Type B pancreatic cell (in vitro differentiated cells): ENCODE measurements at places on chromosomes 5 and 9. TPM values are rescaled to one million over a fixed set of nuclear protein-coding genes. Genes with fewer than 3 reads are reported as not detected.

- DNase-seq, result no peak
These were observed 43.3 kb upstream of the NCS1 start for GRCh38 chr9:130128733-130129431.

DNA sequence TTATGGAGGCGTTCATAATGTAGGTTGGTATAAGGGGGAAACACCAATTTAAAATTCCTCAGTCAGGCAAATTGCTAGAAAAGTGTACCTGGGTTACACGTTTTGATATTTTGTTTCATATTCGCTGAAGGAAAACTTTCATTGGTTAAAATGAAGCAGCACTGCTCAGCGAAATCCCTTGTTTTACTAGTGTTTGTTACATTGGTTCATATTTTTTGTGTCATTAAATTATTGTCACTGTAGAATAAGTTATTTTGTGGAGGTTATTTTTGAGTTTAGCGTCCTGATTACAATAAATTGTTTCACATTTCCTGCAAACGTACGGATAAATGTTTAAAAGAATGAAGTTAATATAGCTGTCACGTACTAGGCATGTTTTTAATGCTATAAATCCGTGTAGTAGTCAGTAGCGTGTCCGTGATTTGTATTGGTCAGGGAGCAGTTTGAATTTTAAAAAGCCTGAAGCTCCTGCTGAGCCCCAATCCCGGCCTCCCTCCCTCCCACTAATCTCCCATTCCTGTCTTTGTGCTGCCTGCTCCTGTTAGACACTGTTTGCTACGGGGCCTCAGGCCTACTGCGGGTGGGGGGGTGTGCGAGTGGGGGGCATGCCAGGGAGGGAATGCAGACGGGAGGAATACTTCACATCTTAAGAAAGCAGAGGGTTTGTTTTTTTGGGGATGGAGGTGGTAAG is 2.0 kb downstream of the NIPBL start:
- DNase-seq, result no peak

- no peak for DNase-seq
These were observed 947.8 kb downstream of the NR2F1-AS1 start for GRCh38 chr5:92633176-92633575.

DNA sequence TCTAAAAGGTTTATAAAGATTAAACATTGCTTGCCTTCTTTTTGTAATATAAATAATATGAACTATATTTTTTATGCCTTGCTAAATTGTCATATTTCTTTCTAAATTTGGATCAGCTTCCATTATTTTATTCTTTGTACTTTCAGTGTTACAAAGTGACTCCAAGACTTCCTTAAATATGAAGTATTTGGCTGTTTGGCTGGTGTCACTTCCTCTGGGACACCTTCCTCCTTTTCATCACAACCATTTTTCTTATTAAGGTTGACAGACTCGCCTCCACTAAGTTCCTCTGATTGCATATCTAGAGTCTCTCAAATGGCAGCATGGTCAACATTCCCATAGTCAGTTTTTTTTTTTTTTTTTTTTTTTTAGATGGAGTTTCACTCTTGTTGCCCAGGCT is 73.8 kb upstream of the SLC1A1 start:
- no peak for DNase-seq

DNA sequence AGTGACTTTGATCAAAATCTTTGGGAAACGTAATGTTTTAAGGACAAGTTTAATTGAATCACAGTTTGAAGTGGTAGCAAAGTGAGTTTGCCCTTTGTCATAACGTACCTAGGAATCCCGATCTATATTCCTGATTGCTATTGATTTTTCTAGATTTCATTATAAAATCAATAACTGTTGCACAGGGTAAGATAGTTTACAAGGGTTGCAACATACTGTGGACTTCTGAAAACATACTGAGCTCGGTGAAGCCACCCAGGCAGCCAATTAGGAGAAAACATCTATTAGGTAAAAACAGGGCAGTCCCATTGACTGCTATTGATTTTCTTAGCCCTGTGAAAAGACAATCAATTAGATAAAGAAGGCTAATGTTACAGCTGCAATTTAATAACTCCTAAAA is 659.9 kb downstream of the ISL1 start:
- DNase-seq, result no peak

GRCh38 chr5:59693492-59694309 is 199.8 kb downstream of the PDE4D start:
- no peak for DNase-seq

DNA sequence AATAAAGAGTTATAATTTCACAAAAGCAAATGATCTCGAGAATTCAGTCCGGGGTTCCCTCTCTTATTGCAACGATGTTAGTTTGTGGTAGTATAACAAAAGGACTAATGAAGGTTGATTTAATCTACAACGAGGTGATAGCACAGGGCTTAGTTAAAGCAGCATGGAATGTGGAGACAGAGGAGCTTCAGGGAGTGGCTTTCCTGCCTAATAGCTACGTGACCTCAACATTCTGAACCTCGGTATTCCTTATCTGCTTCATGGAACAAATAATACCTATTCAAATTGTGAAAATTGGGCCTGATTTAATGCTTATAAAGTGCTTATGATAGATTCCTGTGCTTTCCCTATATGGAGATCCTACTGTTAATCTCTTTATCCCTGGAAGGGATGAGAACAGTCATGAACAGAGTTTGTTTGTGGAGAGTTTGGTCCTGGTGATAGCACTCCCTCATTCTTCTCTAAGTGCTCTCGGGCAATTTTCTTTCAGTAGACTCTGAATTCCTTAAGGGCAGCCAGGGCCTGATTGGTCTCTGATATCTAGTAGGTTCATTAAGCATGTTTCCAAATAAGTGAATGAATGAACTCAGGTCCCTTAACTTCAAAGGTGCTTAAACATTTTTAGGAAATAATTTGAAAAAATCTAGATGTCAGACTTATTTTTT is 104.1 kb upstream of the TUT7 start:
- DNase-seq, result no peak

DNA sequence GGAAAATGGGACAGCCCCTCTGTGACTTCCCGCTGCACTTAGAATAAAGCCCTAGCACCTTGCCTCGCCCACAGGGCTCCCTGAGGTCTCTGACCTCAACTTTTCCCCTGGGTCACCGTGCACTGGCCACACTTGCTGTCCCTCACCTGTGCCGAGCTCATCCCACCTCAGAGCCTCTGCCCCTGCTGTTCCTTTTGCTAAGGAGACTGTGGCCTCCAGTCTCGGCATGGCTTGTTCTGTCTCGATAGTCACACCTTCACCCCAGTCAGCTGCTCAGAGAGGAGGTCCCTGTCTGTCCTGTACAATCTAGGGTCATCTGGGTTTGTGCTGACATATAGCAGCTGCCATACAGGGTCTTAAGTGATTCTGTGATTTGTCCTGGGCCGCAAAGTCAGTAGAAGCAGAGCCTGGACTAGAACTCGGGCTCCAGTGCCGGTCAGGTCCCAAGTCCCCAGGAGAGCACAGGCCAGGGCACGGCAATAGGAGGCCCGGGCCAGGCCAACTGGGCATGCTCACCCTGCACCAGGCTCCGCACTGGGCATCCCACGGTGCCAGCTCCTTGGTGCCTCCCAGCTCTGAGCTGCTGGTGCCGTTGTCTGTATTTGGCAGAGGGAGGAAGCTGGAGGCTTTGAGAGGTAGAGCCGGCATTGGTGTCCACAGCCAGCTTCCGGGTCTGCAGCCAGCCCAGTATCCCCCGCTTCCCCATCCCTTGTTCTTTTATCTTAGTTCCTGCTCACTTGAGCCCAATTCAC is 35.2 kb downstream of the NCS1 start:
- DNase-seq, result no peak

- DNase-seq, result no peak
These were observed 3.2 kb downstream of the MAP3K1 start for GRCh38 chr5:56818450-56819037.

GRCh38 chr9:110650261-110650660 is 18.3 kb upstream of the MUSK start:
- DNase-seq, result no peak

GRCh38 chr9:25703701-25704357 is 25.6 kb upstream of the TUSC1 start:
- DNase-seq, result no peak

- no peak for DNase-seq
These were observed 41.1 kb downstream of the LIX1 start for GRCh38 chr5:97101189-97101910.

GRCh38 chr9:114432323-114433067 is 44.7 kb upstream of the AKNA start:
- DNase-seq, result no peak

DNA sequence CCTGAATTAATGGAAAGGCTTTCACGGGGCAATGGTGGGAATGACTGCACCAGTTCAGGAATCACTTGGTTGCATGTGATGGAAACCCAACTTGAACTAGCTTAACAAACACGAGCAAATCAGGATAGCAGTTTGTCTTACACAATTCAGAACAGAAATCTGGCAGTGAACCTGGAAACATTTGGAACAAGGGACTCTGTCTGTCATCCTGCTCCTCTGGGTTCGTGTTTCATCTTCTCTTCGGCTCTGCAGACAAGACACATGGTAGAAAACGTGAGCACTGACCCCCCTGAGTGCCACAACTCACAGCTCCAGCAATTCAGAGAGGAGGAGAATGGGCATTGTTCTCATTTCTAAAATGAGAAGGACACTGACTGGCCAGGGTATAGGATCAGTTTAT is 218.1 kb upstream of the NREP start:
- DNase-seq, result no peak

DNA sequence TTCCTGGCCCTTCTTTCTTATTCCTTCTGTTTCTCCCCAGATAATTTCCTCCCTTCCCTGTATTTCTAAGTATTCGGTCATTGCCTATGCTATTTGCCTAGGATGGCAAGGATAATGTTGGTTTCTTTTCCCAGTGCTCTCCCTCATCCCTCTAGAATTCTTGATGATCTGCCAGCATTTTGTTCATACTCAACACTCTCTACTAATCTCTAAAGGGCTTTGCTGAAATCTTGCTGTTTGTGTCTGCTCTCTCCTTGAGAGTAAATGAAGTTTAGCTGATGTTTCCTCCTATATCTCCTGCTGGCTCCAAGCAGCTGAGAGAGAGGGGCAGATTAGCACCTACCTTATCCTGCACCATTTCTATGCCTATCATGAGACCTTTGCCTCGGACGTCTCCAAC is 38.1 kb downstream of the AGXT2 start:
- no peak for DNase-seq

DNA sequence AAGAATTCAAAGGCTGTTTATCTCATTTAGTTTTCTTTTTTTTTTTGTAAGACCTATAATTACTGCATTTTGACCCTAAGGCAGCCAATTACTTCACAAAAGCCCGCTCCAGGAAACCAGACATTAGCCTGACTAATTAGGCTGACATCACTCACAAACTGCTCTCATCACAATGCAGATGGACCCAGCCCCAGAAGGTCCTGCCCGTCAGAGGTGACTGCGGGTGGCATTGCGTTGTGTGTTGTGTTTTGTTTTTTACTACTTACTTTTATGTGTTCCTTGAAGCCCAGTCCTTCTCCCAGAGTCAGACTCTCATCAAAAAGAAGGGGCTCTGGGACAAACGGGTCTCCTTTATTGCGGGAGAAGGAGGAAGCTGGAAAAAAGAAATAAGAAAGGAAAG is 172.2 kb downstream of the HSD17B3 start:
- DNase-seq, result no peak

GRCh38 chr9:3576328-3576727 is 50.5 kb upstream of the RFX3 start:
- DNase-seq, result no peak

DNA sequence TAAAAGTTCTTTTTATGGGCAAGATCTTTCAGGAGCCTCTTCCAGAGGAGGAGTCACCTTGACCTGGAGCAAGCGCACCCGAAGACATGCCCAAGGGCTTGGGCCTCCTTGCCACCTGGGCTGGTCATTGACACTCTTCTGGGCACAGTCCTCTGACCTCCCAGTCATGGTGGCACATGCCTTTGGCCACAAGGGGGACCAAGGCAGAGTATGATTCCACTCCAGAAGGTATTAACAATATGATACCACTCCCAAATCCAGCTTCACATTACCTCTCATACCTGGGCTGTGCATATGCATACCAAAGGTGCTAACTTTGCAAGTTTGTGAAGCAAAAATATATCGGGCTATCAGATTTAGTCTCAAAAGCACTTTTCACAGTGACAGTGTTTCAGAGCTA is 84.6 kb downstream of the MAST4 start:
- DNase-seq, result no peak

- DNase-seq, result no peak
These were observed 585 bp downstream of the NMUR2 start for GRCh38 chr5:152404494-152404893.

DNA sequence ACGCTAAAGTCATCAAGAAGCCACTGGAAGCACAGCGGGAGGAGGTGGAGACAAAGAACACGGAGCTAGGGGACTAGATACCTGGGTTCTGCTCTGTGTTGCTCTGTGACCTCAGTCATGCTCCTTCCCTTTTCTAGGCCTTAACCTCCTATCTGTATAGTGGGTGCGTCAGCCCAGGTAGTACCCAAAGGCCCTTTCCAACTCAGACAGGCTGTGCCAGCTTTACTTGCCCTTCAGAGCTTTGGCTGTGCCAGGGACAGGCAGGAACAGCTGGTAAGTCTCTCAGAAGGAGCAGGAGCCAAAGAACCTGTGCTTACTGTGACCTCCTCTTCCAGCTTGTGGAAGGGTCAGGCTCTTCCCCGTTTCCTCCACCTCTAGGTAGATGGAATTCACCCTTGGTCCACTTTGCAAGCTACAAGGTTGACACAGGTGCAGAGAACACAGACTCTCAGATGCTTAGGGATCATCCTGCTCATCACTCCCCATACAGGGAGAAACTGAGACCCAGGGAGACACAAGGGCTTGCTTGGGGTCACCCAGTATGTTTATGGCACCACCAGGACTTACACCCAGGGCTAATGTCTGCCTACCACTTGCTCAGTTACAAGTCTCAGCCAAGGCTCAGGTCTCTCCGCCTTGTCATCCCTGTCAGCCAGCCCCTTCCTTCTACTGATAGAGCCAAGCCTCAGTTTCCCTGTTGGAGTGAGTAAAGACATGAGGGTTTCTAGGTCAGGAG is 1.7 kb downstream of the CCDC69 start:
- DNase-seq, result no peak

- no peak for DNase-seq
These were observed 404.6 kb upstream of the ARRDC3 start for GRCh38 chr5:91787718-91788117.

GRCh38 chr5:127876384-127876783 is 173.2 kb downstream of the CCDC192 start:
- no peak for DNase-seq

TRIP13 gene
- total RNA-seq, result 9.3 and 18.2 TPM in 2 replicates

SLC28A3 gene
- total RNA-seq, result 2.4 and 7.2 TPM in 2 replicates

DPM2 gene
- total RNA-seq, result 41.6 and 56.3 TPM in 2 replicates

PCA3 gene
- total RNA-seq, result 0.33 TPM in 1 of 2 replicates, not detected in the other

IL13 gene
- not detected in 2 replicates for total RNA-seq

TYRP1 gene
- 86.2 TPM in 1 of 2 replicates, not detected in the other for total RNA-seq
